ENCODE measurements at places on chromosomes 11 and 22.

GRCh38 chr11:133918608-133919260, 38.0 kb downstream of the IGSF9B start:
- no peak for DNase-seq

DNA sequence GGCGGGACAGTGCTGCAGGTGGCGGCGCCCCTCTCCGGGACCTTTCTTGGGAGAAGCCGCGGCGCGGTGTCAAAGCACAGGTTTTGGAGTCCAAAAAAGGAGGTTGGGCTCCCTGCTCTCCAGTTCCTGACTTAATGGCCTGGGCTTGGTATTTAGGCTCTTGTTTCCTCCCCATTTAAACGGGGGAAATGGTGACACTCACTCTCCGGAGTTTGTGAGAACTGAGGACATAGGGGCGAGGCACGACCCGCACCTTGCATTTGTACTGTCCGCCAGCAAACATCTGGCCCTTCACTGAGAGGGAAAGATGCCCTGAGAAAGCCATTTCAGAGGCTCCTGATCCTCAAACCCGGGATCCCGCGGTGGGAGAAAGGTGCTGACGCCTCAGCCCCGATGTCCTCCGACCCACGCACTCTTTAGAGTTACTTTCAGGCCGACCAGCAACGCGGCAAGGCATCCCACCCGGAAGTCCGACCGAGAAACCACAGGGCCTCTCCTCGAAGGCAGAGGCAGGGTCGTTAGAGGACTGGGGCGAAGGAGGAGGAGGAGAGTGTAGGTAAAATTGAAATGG, 2.9 kb upstream of the WDR74 start:
- DNase-seq, result no peak

DNA sequence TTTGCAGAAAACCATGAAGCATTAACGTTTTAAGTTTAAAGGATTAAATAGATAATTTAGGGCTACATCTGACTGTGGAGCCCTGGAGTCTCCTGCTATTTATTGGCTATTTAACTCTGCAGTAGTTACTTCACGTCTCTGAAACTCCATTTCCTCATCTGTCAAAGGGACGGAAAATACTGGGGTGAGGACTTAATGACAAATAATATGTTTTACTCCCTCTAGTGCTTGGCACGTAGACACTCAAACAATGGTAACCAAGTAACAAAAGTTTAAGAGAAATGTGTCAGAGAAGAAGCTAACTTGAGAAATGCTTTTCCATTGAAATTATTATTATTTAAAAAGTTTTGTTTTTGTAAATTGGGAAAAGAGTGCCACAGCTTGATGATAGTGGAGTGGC, 130.7 kb upstream of the RCN1 start:
- DNase-seq, result no peak

DNA sequence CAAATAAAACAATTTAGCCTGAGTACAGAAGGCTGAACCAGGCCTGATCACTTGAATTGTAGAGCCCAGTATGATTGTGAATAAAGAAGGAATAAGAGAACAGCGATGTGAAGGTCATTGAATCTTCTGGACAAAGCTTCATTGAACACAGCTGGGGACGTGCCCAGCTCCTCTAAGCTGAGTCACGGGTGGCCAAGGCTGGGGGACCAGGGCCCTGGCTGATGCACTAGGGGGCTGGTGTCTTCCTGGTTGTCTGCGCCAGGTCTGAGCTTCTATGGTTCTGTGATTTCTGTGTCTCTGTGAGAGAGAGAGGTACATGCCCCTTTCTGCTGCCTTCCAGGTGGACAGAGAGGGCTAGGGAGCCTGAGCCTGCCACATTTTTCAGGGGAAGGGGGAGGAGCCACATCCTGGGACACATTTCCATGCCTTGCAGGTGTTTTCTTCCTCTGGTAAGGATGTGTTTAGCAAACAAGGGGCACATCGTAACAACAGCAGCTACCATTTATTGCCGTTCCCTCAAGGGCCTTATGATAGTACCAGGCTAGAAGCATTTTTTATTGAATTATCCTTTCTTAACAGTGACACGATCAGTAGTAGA, 135.7 kb downstream of the C11orf91 start:
- DNase-seq, result no peak

GRCh38 chr11:94671553-94672366, 96.4 kb upstream of the AMOTL1 start:
- DNase-seq, result no peak

- no peak for DNase-seq
Observed at GRCh38 chr11:31995032-31995431, 95.8 kb upstream of the RCN1 start.

GRCh38 chr22:18032455-18033101, 8.2 kb upstream of the MICAL3 start:
- DNase-seq, result peak; percentile 67

- DNase-seq, result no peak
Observed at GRCh38 chr11:79366218-79366617, 74.6 kb downstream of the TENM4 start.

GRCh38 chr11:12478743-12479142, 101.4 kb downstream of the PARVA start:
- no peak for DNase-seq

GRCh38 chr11:115247361-115247760, 256.9 kb downstream of the CADM1 start:
- no peak for DNase-seq

DNA sequence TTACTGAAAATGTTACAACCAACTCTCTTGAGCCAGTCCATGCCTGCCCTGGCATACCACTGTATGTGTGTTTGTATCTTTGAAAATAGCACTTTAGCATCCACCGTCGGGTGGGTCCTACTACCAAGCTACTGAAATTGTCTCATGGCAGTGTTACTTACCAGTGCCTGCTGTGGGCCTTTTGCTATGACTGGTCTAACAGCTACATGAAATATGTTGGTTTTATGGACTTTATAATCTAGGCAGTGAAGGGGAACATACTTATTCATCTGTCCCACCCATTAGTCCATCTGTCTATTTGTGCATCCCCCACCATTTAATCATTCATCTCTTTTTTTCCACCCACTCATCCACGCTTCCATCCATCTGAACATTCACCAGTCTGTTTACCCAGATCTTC, 106.0 kb downstream of the NAV2 start:
- no peak for DNase-seq

GRCh38 chr11:130832566-130833425, 83.5 kb downstream of the SNX19 start:
- DNase-seq, result no peak

GRCh38 chr11:123238297-123238696, 43.2 kb upstream of the CLMP start:
- DNase-seq, result no peak

GRCh38 chr22:19559956-19560355, 35.7 kb upstream of the CLDN5 start:
- DNase-seq, result no peak

DNA sequence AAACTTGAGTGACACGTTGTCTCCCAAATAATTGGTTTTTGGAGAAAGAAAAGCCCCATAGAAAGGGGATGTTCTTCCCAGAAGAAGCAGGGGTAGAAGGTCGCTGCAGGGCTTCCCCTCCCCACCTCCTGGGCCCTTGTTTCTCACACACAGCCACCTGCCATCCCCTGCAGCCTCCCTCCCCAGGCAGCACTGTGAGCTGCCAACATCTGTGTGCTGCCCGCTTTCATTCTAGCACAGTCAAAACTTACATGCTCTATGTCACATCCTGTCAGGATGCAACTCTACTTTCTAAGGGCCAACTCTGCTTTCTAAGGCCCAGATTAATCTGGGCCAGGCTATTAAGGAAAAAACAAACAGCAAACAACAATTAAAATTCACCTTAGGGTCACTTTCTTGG, 309.4 kb upstream of the ZC3H12C start:
- no peak for DNase-seq

GRCh38 chr11:133778161-133778560, 67.2 kb downstream of the SPATA19 start:
- no peak for DNase-seq

DNA sequence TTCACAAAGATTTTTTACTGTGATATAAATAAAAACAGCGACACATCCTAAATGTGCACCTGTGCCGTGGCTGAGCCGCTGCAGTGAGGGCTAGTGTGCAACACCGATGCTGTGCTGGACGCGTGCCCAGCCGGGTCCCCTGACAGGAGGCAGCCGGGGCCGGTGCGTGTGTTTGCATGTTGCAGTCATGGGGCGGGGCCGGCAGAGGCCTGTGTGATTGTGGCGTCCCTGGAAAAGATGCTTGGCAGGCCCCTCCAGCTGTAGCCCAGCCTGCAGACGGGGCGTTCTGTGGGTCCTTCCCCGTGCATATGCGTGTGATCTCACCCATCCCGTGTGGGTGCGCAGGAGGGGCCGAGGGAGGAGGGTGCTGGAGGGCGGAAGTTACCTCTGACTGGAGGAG, 30.6 kb downstream of the MUC6 start:
- no peak for DNase-seq

DNA sequence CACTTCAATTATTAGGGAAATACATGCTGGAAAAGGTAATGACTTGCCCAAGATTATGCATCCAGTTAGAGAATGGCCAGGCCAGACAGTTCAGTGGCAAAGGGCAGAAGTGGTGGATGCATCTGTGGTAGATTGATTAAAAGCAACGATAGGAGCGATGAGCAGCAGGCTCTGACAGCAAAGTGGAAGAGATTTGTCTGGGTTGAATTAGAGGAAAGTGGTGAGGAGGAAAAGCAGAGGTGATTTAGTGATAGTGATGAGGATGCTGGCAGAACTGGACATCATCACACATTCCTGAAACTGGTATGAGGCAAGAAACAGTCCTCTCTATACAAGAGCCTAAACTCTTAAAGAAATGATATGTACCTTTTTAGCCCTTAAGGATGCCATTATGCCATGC, 12.5 kb downstream of the HSD17B12 start:
- no peak for DNase-seq

GRCh38 chr11:17793642-17794170, 59.1 kb downstream of the KCNC1 start:
- no peak for DNase-seq

GRCh38 chr11:70699294-70700221, 301.2 kb downstream of the CTTN start:
- DNase-seq, result no peak

GRCh38 chr11:61023086-61023965, 51.8 kb downstream of the CD6 start:
- DNase-seq, result no peak

DNA sequence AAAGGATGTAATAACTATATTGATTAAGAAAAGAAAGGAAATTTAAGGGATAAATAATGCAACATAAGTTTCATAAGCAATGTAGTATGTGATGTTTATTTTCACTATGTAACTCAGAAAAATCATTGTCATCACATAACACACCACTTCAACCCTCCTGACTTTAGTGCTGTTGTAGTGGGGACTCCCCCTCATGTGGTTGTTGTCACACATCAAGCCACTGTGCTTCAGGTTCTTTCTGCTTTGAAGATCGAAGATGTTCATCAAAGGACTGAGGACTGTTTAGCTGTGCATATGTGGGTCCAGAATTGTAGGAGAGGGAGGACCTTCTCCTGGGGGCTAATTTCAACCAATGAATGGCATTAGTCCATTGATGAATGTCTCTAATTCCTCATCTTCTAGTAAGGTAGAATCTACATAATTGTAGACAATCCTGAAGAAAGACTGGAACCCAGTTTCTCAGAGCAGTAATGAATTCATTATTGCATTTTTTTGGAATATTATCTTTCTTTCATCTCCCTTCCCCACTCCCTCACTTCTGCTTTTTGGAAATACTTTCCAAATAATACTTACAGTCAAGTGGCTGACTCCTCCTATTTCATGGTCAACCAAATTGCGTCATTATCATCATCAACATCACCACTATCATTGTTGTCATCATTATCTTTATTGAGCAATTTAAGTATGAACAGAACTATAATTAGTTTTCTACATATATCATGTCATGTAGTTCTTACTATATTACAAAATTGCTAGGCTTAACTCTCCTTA, 9.8 kb upstream of the CARD16 start:
- no peak for DNase-seq

GRCh38 chr11:44967930-44968496, 17.3 kb upstream of the TP53I11 start:
- no peak for DNase-seq

- no peak for DNase-seq
Observed at GRCh38 chr22:36795633-36796032, 19.7 kb upstream of the IFT27 start.

- no peak for DNase-seq
Observed at GRCh38 chr11:107819361-107820014, 39.1 kb downstream of the SLC35F2 start.

DNA sequence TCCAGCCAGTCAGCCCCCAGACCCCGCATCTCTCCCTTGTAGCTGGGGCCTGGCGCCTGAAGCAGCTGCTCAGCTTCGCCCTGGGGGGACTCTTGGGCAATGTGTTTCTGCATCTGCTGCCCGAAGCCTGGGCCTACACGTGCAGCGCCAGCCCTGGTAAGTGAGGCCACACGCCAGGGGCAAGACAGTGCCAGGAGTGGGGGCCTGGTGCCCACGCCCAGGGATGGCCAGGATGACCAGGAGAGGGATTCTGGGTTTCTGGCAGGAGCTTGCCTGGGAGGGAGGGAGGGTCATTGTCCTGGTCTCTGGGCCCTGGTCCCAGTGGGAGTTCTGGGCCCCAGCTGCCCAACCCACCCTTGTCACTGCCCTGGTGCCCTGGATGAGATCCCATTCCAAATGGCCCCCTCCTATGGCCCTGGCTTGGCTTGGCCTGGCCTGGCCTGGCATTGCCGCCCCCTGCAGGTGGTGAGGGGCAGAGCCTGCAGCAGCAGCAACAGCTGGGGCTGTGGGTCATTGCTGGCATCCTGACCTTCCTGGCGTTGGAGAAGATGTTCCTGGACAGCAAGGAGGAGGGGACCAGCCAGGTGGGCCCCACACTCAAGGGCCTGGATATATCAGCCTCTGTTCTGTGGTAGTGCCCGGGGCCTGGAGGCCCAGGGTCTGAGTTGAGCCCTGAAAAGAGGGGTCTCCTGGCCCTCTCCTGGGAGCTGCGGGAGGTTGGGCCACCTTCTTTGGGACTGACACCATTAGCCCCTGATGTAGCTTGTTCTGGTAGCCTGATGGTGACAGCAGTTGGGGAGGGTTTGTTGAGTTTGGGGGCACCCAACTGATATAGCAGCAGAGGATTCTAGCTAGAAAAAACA, 3.7 kb downstream of the SLC39A13 start:
- no peak for DNase-seq

DNA sequence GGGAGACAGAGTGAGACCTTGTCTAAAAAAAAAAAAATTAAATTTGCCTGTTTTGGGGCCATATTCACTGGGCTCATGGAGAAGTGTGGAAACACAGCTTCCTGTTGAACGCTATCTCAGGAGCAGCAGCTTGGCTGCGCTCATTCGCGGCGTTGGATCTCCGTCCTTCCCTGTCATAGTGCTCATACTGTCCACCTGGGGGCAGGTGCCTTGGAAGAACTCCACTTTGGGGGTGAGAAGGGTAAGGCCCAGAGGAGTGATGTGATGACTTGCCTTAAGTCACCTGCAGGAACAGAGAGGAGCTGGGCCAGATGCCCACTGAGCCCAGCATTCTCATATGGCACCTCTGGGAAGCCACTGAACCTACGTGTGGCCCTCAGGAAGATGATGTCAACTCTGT, 82.8 kb downstream of the CABIN1 start:
- no peak for DNase-seq

DNA sequence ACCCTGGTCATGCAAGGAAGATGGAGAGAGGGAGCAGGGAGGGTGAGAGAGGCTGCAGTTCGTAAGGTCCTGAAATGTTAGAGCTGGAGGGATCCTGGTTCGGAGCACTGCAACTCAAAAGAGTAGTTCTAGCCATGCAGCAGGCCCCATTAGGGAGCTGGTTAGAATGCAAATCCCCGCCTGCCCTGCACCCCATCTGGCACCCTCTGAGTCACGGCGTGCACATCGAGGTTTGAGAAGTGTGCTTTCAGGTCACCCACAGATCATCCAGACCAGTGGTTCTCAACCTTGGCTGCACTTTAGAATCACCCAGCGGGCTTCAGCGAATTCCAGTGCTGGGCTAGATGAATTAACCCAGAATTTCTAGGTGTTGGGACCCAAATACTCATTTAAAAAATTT, 48.2 kb downstream of the ST3GAL4 start:
- no peak for DNase-seq

All from T1000 (cell line).